NCI-H1092 (cell line): ENCODE measurements at places on chromosomes 7 and 10.

DNA sequence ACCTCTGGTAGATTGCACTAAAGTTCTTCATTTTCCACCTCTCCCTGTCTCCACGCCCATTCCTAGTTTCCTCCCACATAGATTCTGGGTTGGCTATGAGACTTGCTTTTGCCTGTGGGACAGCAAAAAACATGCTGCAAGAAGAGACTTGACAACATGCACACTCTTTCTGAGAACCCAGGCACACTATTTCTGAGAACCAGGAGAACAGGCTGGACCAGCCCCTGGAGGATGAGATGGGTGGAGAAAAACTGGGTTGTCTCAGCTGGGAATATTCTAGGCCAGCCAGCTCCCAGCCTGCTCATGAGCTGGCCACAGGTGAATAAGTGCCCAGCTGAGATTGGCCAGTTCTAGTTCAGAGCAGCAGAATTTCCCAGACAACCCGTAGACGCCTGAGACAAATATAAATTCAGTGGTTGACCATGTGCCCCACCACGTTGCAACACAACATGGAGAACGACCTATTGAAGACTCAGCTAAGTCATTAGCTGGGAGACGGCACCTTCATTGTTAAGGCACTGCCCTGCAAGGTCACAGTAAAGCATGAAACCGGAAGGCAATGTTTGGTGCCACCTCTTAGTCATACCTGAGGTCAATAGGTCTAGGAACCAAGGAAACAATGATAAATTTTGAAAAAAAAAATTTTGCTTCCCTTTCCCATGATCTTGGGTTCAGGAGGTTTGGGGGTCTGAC lies 92.7 kb upstream of the AKR1E2 start:
- no peak for DNase-seq

DNA sequence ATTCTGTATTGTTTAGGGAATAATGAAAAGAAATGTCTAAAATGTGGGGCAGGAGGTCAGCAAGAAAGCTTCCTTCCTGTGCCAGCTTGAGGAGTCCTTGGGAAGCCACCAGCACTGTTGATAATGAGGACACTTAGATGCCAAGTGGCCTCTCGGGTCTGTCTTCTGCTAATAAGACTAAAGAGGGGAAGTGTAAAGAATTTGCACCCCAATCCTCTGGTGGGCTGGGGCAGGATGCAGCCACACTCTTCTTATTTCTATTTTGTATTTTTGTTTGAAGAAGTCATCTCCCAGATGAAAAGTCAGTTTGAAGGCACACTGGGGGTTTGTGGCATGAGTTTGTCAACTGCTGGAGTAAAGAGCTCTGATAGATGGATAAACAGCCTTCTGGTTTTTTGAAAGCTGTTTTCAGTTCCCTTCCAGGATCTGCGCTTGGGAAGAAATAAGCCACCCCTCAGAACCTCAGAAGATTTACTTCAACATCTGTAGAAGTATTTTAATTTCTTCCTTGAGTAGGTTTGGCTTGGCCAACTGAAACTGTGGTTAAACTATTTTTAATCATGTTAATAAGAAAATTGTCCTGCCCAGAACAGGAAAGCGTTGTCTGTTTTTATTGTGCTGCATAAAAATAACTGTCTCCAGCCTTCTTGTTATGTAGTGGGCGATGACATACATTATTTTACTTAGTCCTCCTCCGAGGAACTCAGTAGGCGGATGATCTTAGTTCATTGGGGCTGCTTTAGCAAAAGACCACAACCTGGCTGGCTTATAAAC lies 128.8 kb upstream of the GPR26 start:
- DNase-seq: no peak

DNA sequence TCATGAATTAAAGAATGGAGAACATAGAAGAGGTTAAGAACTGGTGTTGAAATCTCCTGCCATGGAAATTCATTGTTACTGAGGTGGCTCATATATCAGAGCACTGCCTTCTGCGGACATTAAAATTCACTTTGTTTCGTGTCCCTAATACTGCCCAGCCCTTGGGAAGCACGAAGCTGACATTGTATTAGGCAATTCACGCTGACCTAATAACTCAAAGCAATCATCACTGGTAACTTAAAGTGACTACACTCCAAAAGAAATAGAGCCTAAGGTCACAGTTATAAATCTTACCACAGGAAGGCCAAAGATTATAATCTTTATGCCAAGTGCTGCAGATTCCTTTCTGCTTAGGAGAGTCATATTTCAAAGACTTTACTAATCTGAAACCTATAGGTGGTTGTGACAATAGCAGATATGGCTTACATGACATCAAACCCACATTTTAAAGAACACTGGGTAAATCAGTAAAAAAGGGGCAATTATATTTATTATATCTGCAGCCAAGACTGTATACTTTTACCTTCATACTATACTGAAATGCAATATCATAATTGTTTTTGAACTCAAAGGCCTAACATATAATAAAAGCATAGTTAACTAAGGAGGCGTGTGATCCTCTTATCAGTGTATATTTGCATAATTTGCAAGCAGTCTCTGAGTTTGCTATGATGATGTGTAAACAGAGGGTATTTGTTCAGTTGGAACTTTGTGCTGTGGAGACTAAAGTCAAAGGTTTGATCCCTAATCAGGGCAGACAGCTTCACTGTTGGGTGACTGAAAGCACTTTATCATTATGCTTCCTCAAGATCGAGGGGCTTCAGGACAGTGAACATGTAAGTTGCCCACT lies 51.9 kb upstream of the CAPZA2 start:
- no peak for DNase-seq

DNA sequence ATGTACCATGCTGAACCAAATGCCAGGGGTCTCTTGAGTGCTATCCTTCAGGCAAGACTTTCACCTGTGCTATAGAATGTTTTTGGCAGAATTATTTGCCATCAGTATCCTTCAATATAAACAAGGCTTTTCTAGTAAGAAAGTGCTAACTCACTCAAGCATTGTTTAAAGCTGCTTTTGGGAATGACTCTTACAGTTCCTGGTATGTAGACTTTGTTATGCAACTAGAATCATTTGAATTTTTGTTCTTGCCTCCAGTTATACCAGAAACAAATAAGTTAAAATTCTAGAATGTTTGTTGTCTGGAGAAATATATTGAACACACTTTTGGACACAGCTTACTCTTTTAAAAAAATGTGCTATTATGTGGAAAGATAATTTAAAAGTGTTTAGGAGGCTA lies 39.5 kb upstream of the RTKN2 start:
- no peak for DNase-seq

DNA sequence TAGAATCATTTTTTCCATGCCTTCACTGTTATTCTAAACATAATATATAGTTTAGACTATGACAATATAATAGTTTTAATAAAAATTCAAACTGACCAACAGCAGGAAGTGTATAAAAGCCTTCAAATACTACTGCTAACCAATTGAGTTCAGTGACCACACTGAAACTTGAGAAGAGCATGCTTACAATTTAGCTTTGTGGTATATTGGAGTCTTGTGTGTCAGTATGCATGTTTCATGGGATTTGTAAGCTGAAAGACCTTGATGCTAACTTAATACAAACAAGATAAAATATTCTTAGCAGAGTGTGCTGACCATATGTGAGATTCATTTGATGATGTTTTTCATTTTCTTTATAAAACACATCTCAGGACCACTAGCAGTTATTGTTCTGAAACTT lies 395.5 kb downstream of the SUGCT start:
- DNase-seq: no peak

DNA sequence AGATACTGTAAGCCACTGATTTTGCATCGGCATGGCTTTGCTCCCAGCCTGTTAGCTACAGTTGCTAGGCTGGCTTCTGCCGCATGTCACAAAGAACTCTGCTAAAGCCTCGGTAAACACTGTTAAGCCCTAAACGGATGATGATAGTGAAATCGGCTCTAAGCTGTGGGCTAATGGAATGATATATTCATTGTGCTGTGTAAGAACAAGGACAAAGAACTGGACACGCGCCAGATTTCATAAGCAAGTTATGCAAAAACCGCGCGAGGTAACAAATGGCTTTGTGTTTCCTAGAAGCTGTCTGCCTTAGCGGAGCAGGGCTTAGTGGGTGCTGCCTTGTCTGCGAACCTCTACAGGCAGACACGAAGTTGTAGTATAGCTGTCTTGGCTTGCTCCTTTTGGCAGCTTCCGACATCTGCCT lies 331.3 kb upstream of the COBL start:
- no peak for DNase-seq

GRCh38 chr7:121689749-121690148 lies 183.2 kb upstream of the PTPRZ1 start:
- DNase-seq: no peak

DNA sequence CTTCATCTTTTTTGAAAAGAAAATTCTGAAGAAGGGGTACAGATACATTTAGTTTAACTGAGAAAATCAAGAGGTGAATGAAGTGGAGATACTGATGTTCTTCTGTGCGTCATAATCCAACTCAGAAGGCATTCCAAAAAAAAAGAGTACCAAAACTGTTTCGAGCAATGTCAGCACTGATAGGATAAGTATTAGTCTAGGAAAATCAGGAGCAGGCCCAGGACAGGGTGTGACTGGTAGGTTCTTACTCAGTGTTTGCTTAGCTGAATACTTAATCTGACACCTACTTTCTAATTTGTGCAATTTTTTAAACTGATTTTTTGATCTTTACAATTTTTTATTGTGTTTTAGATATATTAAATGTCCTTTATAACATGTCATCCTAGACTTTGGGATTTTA lies 4.3 kb downstream of the BZW2 start:
- DNase-seq: no peak

GRCh38 chr7:159108941-159109652 lies 35.6 kb downstream of the VIPR2 start:
- DNase-seq: no peak
